Suppressor macrophage treated with lipopolysaccharide for 1 hour (primary cell): ENCODE measurements at places on chromosomes 2 and 18.

- DNase-seq: no peak
Observed at GRCh38 chr2:124001696-124002430, 23.2 kb upstream of the CNTNAP5 start.

DNA sequence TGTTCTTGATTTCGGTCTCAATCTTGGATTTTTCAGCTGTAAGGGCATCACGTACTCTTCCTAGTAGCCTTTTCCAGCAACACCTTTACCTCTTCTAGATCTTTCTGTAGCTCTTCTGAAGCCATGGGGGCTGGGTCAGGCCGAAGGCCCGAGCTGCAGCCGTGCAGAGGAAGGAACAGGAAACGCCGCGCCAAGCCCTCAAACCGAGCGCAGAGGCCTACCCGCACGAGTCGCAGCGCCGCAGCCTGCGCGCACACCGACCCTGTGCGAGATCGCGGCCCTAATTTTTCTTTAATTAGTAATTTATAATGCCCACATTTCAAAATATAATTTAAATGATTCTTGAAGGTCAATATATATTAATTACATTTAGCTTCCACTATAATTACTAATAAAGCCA is 483.8 kb downstream of the NUP35 start:
- no peak for DNase-seq

DNA sequence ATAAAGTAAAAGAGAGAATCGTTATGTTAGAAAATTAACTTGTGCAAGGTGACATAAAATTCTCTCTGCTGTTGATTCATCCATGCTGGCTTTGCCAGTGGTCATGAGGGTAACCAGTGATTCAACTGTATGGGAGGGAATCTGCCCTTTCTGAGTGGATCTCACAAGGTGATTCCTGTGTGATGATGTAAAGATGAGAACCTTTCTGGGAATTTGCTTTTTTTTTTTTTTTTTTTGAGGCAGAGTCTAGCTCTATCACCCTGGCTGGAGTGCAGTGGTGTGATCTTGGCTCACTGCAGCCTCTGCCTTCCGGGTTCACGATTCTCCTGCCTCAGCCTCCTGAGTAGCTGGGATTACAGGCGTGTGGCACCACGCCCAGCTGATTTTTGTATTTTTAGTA is 23.3 kb downstream of the RAB31 start:
- DNase-seq: no peak

GRCh38 chr18:8176554-8176953 is 432.7 kb upstream of the RAB12 start:
- DNase-seq: no peak

DNA sequence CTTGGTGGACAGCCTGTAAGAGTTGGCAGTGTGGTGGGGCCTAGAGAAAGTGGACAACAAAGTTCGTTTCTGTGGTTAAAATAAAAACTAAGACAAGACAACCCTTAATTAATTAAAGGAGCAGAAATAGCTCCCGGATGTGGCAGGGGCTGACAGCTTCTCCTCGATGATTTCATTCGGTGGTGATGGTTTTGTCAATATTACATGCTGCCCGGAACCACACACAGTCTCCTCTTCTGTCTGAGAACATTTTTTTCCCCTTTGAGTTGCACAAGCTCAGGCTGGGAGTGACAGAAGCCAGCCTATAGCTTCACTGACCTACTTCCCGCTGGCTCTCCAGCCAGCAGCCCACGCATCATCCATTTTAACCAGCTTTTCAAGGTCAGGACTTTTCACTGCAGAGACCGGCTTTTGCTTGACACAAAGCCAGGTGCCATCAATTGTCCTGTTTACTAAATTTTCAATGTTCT is 378.8 kb downstream of the SLC4A3 start:
- DNase-seq: no peak
